ENCODE measurements at places on chromosomes 6 and 20.

DNA sequence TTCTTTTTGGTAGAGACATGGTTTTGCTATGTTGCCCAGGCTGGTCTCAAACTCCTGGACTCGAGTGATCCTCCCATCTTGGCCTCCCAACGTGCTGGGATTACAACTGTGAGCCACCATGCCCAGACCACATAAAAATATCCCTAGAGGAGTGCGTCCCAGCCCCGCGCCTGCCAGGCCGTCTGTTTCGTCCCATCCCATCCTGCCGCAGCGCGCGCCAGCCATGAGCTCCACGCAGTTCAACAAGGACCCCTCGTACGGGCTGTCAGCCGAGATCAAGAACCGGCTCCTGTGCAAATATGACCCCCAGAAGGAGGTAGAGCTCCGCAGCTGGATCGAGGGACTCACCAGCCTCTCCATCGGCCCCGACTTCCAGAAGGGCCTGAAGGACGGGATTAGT is 16.6 kb upstream of the AMD1 start:
- DNase-seq, result no peak

DNA sequence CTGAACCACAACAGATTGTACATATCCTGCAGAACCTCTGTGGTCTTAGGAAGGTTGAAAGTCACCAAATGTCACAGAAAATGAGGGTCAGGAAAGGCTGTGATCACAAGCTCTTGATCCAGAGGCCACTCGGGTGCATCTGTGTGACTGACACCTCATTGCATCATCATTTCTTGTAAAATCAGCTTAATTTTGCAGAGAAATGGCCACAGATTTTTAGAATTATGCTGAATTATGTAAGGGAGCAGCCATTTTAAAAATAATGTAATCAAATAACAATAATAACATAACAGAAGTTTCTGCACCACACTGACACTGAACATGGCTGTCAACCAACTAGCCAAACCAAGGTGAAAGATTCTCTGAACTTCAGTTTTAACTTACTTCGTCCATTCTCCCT is 32.5 kb upstream of the PRND start:
- DNase-seq, result no peak

- DNase-seq, result no peak
Observed at GRCh38 chr6:125512621-125513020, 210.9 kb upstream of the HDDC2 start.

GRCh38 chr6:139109558-139109957 is 25.3 kb upstream of the HECA start:
- DNase-seq, result no peak

- DNase-seq, result no peak
Observed at GRCh38 chr6:169296170-169296569, 42.5 kb upstream of the THBS2 start.

DNA sequence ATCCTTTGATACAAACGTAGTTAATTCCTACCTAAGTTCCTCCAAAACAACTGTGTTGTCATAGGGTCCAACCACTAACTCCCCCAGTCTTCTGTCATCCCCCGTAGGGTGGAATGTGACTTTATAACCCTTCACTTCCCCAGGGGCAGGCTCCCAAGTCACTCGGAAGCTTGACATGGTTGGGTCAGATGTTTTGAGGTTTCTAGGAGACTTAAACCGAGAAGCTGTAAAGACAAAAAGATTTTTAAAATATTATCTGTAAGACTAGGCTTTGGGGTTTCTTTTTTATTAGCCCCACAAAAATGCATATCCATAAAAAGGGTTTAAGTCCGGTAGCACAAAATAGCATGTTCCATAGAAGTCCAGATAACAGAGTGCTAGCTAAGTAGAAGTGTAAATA is 50.2 kb downstream of the COL12A1 start:
- no peak for DNase-seq

DNA sequence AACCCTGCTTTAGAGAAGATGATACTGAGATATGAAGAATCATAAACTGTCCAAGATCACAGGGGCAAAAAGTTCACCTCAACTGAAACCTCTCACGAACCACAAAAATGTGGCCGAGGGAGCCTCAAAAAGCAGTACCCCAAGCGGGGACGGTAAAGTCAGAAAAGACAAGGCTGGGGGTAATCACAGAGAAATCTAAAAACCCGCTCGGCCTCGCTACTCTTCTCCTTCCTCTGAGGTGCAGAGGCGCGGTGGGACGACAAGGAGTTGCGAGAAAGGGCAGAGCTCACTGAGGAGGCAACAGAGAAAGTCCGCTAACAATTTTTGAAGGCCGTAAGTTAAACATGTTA is 356 bp upstream of the IRAK1BP1 start:
- DNase-seq, result no peak

- DNase-seq, result no peak
Observed at GRCh38 chr6:112225691-112226090, 28.7 kb downstream of the LAMA4 start.

DNA sequence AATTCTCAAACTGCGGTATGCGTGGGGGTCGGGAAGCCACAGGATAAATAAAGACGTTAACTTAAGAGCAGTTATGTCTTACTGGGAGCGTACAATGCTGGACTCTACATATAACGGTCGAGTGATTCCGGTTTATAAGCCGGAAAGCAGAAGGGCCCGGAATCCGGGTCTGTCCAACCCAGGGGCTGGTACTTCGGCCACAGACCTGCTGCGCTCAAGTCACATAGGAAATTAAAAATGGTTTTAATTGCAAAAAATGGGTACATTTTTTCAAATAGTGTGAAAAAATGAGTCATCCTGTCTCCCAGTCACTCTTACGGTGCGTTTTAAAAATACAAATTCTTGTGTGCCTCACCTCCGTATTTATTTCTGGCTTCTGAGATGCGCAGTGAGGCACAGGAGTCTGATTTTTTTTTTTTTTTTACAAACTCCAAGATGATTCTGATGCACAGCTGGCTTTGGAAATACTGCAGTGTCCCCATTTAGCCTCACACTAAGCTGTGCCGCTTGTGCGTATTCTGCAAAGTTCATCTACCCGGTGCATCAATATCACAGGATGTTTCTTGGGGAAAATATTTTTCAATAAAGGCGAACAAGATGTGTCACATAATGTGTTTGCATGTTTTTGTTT is 1.0 kb downstream of the PCIF1 start:
- DNase-seq, result no peak

DNA sequence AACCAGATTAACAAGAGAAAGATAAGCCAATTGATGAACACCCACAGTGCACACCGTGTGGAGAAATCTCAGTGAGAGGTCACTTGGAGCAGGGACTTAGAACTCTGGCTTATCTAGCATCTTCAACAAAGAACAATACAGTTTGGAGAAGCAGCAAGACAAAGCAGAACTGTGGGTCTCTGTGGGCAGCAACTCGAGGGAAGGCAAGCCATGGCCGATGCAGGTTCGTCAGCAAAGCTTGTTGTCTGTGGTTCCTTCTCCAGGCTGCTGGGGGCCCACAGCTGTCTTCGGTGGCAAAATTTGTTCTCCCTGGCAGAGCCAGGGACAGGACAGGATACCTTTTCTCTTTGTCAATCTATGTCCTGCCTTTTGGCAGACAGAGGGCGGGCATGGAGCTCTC is 22.1 kb downstream of the RPP40 start:
- no peak for DNase-seq

- no peak for DNase-seq
Observed at GRCh38 chr20:41619360-41620100, 1.4 kb upstream of the CHD6 start.

DNA sequence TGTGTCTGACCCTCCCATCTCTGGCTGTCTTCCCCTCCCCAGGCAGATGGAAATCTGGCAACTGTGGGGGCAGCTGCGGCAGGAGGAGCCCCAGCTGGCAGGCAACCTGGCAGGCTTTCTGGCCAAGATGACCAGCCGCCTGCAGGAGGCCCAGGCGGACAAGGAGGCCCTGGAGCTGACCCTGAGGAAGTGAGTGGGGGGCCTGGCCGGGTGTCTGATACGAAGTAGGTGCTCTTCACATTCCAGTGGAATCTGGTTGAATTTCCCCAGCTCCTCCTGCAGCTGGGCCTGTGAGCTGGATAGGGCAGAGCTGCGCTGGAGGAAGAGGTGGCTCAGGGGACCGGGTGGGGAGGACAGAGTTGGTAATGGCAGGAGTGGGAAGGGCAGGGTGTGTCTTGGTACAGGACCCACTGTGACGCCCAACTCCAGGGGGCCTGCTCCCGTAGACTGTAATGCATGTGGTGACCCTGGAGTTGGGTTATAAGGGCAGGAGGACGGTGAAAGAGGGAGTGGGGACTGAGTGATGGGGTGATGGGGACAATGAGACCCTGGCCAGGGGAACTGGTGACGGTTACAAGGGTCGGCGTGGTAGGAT is 19.7 kb downstream of the RAB44 start:
- no peak for DNase-seq
